Occipital lobe (tissue), 3 donors: ENCODE measurements at places on chromosomes 2 and 18.

DNA sequence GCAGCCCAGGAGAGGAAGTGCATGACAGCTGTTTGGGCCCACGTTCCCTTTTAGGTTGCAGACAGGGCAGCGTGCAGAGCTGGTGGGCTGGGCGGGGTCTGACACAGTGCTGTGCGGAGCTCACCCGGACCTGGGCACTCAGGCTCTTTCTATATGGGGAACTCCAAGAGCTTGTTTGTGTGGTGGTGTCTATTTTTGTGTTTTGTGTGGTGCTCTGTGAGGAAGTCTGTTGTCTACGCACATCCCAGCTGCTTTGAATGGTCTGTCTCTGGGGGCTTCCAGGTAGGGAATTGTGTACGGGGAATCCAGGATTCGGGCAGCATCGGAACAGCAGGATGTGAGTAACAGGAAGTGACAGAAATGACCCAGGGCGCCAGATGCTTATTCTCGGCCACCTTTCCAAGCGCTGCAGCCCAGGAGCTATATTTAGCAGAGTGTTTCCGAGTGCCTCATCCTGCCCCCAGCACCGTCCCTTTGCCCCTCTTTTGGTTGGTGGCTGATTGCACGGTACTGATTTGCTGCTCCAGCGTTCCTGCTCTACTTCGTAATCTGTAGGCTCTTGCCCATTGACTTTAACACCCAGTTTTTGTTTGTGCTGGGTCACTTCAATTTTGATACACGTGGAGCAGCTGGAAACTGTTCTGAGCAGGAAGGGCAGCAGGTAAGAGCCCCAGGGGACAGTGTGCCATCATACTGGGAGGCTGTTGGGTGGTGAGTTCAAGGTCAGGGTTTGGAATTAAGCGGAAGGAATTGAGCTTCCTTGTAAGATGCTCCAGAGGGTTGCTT is 64.7 kb downstream of the DGKD start:
- DNase-seq = no peak

GRCh38 chr18:8373486-8373885 is 235.8 kb upstream of the RAB12 start:
- DNase-seq = no peak

- no peak for DNase-seq
Observed at GRCh38 chr2:29377788-29378187, 262.6 kb downstream of the CLIP4 start.

DNA sequence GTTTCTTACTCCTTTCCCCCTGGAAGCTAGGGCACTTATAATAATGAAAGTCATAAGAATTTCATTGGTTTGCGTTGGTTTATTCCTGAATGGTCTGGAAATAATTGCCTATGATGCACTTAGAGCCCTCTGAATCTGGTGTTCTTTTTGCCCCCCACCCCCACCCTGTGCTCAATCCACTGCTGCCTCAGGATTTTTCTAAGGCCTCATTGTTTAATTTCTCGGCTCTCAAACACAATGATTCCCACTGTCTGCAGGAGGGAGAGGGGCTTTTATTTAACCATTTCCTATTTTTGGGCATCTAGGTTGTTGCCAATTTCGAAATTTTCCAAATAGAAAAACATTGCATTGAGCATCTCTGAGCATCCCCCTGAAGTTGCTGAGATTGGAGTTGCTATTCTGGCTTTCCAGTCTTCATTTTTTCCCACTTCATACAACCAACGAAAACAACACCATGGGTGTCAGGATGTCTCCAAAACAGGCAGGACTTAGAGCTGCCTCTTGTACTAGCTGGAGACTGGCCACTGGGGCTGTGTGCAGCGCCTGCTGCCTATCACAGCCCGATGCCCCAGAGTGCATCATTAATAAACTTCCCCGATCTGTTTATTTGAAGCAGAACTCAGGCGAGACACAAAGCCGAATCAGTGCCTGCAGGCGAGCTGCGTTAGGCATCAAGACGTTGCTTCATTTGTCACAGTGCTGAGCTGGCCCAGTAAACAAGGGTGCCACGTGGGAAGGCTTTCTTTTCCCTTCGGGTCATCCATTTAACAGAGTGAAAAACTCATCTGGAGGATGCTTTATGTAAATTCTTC is 1.8 kb upstream of the PCARE start:
- DNase-seq = peak; percentile 69

DNA sequence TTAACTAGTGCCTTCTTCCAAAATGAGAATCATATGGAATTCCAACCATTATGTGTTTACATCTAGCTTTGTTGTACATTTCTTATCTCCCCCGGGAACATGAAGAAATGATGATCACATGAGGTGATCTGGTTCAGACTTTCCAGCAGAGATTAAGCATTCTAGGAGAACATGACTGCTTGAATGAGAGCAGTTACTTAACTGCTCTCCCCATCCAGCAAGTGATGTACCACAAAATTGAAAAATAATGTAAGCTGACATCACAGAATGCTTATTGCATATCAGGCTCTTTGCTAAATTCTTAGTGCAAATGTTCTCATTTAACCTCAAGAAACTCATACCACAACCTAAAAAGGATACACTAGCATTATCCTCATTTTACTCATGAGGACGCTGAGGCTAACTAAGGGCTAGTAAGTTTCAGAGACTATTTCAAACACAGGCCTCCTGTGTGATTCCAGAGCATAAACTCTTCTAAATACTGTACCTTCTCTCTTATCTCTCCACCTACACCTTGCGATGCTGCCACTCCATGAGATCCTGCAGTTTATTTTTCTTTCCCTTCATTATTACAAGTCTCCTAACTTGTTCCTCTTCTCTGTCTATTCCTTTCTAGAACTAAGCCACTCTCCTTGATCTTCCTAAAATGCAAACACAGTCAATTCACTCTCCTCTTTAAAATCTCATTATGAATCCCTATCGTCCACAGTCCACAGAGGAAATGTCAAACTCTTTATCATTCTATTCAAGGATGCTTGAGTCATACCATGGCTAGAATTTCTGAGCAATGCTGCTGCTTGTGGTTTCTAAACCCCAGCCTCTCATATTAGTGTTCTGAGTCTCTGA is 1224.8 kb upstream of the ZEB2 start:
- no peak for DNase-seq

DNA sequence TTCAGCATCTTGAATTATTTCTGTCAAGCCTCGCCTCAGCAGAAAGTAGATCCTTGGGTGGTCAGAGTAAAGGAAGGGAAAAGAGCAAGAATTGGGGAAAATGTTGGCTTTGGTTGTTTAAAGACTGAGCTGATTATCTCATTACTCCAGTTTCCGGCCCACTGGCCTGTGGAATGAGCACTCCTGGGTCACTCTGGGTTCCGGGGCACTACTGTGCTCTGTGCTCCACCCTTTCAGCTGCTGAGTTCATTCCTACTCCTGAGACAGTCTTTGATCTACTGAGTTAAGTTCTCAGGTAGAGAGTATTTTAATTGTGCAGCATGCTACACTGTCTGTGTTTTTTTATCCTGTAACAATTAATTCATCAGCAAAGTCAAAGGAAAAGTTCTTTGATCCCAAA is 427.7 kb downstream of the CDH2 start:
- no peak for DNase-seq
